ENCODE measurements at places on chromosomes 7 and 10. TPM values are rescaled to one million over a fixed set of nuclear protein-coding genes. Genes with fewer than 3 reads are reported as not detected.

The STAG3 gene
- 1.5 TPM for total RNA-seq

GRCh38 chr7:105759670-105760550 is 116.5 kb downstream of the ATXN7L1 start:
- no peaks in the 10 kb centered on the region for H3K36me3 ChIP-seq
- no peaks in the 10 kb centered on the region for H3K4me1 ChIP-seq
- no peak for DNase-seq

The MACC1 gene
- total RNA-seq: 1.7 TPM

DNA sequence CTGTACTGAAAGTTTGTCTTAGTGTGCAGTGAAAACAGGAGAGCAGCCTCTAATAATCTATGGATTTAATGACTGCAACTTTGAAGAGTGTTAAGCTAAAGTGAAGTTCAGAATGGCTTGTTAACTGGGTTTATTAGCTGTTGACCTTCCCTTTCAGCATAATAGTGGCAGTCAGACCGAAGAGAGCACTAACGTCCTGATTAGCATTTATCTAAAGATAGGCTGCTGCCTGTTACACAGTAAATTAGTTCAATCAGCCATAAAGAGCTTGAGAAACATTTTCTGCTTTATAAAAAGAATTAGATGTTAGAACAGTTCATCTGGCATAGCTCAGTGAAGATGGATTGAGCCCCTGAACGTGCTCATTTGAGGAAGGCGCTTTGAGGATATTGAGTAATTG is 433.0 kb downstream of the AUTS2 start:
- H3K27ac ChIP-seq: no peak overlapping the region
- H3K27me3 ChIP-seq: peaks cover 2% of the 10 kb centered on the region
- H3K4me1 ChIP-seq: no peaks in the 10 kb centered on the region
- no peak overlapping the region for H3K4me3 ChIP-seq

The SPDYE9 gene
- total RNA-seq: not detected

- no peak overlapping the region for H3K4me3 ChIP-seq
- no peak for DNase-seq
- no peaks in the 10 kb centered on the region for H3K36me3 ChIP-seq
- H3K27ac ChIP-seq: no peak overlapping the region
Observed at GRCh38 chr10:61822781-61823230, 78.7 kb upstream of the ARID5B start.

DNA sequence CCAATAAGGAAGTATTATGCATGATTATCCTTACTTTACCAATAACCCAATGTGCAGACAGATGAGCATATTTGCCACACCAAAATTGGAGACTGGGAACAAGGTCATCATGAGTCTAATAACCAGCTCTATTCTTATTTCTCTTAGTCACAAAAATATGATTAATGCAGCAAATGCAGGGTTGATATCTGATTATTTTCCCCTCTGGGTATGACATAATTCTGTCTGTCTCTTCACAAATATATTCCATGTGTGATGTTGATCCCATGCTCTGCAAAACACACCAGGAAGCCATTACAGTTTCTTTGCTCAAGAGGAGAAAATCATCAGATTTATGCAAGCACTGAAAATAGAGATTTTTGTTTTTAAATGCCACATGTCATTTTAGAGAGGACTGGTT is 196.5 kb upstream of the DGKB start:
- no peak overlapping the region for H3K4me3 ChIP-seq
- no peaks in the 10 kb centered on the region for H3K36me3 ChIP-seq
- H3K27me3 ChIP-seq: no peaks in the 10 kb centered on the region
- no peaks in the 10 kb centered on the region for H3K4me1 ChIP-seq
- no peak overlapping the region for H3K27ac ChIP-seq
- DNase-seq: no peak

- H3K4me1 ChIP-seq: no peaks in the 10 kb centered on the region
- H3K36me3 ChIP-seq: no peaks in the 10 kb centered on the region
- H3K27ac ChIP-seq: no peak overlapping the region
- no peak overlapping the region for H3K4me3 ChIP-seq
- H3K27me3 ChIP-seq: no peaks in the 10 kb centered on the region
Observed at GRCh38 chr7:66529883-66530610, 98.6 kb upstream of the KCTD7 start.

- no peak for DNase-seq
- no peaks in the 10 kb centered on the region for H3K27me3 ChIP-seq
- H3K36me3 ChIP-seq: no peaks in the 10 kb centered on the region
- H3K4me3 ChIP-seq: no peak overlapping the region
- H3K4me1 ChIP-seq: no peaks in the 10 kb centered on the region
Observed at GRCh38 chr10:86410542-86411124, 44.0 kb upstream of the GRID1 start.

DNA sequence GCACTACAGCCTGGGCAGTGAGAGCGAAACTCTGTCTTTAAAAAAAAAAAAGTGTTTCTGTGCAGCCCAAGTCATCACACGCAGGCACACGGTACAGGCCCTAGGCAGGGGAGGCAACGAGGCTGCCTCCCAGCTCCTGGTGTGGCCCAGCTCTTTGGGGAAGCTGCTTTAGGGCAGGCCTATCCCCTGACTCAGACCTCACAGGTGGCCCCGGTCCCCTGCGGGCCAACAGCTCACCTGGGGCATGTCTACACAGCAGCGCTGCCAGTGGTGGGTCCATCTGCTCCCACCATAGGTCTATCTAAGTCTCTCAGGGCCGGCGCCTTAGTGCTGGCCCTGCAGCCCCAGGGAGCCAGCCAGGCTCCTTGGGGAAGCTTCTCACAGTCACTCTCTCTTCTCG is 31.4 kb downstream of the ZAN start:
- no peaks in the 10 kb centered on the region for H3K36me3 ChIP-seq
- H3K27me3 ChIP-seq: no peaks in the 10 kb centered on the region
- no peak for DNase-seq
- H3K27ac ChIP-seq: no peak overlapping the region
- no peak overlapping the region for H3K4me3 ChIP-seq

- no peak for DNase-seq
- H3K27me3 ChIP-seq: no peaks in the 10 kb centered on the region
- H3K4me3 ChIP-seq: no peak overlapping the region
- H3K27ac ChIP-seq: no peak overlapping the region
- H3K36me3 ChIP-seq: no peaks in the 10 kb centered on the region
Observed at GRCh38 chr7:91165006-91165845, 99.0 kb upstream of the FZD1 start.

The CDK6 gene
- 26.0 TPM for total RNA-seq

DNA sequence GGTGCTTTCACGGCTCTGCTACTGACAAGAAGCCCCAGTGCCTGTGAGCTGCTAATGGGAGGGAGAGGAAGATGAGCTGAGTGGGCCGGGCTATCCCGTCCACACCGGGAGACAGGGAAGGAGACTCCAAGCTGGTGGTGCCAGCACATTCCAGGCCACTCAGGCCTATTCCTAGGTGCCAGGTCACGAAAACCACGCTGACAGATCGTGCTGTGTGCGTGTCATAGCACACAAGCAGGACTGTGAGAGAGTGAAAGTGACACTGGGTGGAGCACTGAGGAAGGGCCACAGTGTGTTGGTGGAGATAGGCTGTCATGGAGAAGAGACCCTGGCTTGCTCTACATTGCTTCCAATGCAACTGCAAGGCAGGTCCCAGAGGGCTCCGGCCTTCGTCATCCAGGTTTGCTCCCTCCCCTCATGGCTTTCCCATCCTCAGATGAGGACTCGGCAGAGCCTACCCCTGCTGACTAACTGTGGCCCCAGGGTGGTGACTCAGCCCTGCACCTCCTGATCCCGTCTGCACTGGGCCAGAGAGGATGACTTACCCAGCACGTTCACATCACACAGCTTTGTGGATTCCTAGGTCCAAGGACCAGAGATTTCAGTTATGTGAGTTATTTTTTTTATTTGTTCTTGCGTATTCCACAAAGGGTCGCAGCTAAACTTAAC is 167.3 kb downstream of the EGFR start:
- H3K36me3 ChIP-seq: peaks cover 3% of the 10 kb centered on the region
- H3K4me3 ChIP-seq: no peak overlapping the region
- H3K27me3 ChIP-seq: no peaks in the 10 kb centered on the region
- no peak for DNase-seq

DNA sequence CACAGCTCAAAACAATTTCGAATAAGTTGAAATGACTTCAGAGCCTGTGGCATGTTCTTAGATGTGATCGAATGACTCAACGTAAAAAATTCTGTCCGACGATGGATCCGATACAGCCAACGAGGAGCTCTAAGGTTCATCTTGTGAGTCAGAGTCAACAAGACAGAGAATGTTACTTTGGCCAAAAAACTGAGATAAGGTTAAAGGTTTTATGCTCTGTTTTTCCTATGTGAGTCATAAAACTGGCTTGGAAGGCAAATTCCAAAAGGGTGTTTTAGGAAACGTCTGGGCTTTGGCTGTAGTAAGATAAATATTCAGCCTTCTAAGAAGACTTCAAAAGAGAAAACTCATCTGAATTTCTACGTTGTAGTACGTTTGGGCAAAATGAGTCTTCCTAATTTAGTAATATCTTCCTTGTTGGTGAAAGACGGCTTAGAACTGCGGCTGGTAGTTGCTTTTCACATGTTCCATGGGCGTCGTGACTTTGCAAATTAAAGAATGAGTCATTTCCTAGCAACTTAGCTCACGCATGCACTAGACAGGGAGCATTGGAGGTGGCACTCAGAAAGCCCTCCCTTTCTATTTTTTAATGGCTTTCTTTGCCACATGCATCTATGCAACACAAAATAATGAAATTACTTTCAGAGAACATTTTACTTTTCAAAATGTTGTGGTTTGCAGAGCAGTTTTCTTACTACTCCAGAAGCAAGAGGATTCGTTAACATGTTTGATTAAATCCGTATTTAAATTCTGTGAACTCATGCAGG is 28.2 kb downstream of the PFKP start:
- peak overlapping the region; percentile 94 for H3K27ac ChIP-seq
- peaks cover 2% of the 10 kb centered on the region for H3K36me3 ChIP-seq
- H3K27me3 ChIP-seq: no peaks in the 10 kb centered on the region
- DNase-seq: no peak

GRCh38 chr7:78749052-78749746 is 704.3 kb downstream of the MAGI2 start:
- H3K4me3 ChIP-seq: no peak overlapping the region
- no peak overlapping the region for H3K27ac ChIP-seq
- no peaks in the 10 kb centered on the region for H3K27me3 ChIP-seq

DNA sequence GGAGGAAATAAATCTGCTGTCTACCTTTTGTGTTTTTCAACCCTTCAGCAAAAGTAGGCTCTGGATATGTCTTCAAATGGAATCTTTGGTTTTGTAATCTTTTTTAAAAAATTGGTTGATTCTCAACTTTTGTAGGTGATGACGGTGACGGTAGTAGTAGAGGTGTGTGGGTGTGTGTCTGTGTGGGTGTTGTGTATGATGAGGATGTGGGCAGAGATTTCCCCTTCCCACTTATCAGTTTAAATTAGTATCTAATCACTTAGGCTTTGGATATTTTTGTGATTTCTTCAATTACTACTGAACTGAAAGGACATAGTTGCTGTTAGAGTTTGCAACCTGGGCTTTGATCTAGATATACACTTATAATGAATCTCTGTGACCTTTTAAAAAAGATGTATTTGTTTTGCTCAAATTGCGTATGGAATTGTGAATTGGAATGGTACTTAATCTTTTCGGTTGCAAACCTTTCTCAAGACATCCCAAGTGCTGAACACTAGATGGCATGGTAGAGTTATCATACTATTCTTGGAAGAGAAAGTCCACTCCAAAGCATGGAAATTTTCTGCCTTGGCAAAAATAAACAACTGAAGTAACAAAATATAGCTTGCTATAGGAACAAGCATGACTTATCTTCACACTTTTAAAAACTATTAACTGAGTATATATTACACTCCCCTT is 51.9 kb upstream of the A1CF start:
- DNase-seq: no peak
- no peaks in the 10 kb centered on the region for H3K27me3 ChIP-seq
- no peak overlapping the region for H3K27ac ChIP-seq
- no peak overlapping the region for H3K4me3 ChIP-seq
